ENCODE measurements at places on chromosomes 5 and 9.

DNA sequence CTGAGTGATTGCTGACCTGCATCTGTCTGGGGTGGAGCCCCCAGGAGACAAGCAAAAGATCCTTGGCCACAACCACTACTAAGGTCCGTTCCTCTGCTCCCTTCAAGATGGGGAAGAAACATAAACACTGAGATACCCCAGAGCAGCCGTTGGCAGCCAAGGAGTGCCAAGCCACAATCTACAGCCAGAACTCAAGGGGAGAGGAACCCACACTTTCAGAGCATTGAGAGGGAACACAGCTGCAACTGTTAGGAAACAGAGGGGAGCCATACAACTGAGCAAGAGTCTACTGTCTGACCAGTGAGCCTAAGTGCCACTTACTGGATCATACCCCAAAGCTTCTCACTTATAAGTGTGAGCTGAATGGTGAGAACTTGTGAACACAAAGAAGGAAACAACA, 44.6 kb upstream of the ADRB2 start:
- no peak for DNase-seq

DNA sequence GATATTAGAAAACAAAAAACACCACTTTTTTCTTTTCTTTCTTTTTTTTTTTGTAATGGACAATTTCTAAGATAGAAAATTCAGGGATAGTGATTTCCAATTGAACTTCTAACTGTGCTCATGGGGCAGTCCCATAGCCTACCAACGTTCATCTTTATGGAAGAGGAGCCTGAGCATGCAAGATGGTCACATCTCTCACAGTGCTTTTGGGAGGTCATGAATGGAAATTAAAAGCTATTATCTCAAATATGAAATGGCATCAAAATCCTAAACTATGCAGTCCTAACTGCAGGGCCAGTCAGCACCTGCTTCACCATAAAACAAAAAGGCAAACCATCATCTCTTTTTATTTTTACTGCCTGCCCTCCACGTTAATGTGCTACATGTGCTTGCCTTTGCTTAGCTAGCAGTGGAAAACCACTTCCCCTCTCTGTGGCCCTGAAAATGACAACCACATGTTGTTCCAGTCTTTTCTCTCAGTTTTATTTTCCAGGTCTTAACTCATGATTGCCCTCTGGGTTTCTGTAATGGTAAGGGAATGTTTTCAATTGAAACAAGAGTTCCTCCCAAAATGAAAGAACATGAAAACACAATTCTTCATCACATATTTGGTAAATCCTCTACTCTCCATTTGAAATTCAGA, 16.7 kb downstream of the IFNB1 start:
- peak; percentile 21 for DNase-seq

DNA sequence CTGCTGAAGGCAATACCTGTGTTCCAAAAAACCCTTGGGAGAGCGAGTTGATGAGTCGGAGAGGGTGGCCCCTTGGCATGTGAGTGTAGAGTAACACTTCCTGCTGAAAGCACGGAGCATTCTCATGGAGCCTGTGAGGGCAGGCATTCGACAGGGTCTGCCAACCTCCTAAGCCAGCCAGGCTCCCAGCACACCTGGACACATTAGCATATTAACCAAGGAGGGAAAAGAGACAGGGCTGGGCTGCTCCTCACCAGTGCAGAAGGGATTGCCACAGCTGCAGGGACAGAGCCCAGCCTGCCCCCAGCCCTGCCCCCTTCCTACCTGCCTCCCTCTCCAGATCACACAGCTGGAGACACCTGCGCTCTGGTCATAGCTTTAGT, 46.4 kb upstream of the SEMA4D start:
- no peak for DNase-seq

DNA sequence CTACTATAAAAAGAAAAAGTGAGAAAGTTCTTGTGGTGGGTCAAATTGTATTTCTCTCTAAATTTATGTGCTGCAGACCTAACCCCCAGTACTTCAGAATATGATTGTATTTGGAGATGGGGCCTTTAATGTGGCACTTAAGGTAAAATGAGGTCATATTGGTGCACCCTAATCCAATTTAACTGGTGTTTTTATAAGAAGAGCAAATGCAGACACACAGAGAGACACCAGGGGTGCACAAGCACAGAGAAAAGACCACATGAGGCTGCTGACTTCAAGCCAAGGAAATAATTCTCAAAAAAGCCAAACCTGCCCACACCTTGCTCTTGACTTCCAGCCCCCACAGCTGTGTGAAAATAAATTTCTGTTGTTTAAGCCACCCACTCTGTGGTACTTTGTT, 80.2 kb upstream of the HTR4 start:
- no peak for DNase-seq

GRCh38 chr9:124522121-124523098, 15.2 kb upstream of the NR5A1 start:
- DNase-seq: no peak

DNA sequence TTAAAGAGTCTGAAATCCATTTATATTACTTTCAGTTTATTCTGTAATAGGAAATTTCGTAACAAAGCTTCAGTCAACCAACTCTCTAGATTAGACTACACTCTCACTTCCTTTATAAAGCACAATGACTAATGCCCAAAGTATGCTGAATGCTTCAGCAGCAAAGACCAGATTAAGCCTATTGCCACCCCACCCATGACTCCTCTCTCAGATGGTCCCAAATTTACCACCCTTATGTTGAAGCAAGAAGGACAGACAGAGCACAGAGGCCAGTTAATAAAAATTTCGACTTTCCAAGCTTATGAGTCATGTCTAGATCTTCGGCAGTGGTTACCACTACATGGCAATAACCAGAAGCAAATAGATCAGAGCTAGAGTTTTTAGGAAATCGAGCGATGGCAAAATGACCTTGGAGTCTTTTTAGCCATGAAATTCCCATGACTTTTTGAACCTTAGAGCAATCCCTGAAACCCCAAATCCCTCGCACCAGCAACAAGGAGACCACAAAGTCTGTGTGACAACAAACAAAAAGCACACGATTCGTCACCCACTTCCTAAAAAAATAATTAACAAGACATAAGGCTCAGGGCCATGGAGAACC, 287.8 kb upstream of the RASA1 start:
- DNase-seq: no peak

GRCh38 chr5:6692906-6693305, 20.3 kb upstream of the TENT4A start:
- DNase-seq: no peak

- no peak for DNase-seq
These were observed 67.6 kb upstream of the RNF130 start for GRCh38 chr5:180138976-180139730.

DNA sequence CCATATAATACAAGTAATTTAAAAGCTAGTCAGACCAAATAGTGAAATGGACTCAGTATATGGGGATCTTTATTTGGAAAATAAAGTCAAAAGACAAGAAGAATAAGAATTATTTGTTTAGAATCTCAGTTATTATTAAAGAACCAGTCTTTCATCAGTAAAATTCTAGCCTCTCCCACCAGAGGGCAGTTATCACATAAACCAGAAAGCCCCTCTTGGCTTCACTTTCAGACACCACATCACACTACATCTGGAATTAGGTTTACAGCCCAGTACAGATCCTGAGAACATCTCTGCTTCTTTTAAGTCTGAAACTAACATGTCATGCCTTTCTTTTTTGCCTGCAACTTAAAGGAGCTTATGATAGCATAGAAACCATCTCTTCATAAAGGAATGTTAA, 12.2 kb upstream of the HSPB3 start:
- DNase-seq: peak; percentile 13

- DNase-seq: no peak
These were observed 796.1 kb downstream of the CDH12 start for GRCh38 chr5:22057012-22057411.

DNA sequence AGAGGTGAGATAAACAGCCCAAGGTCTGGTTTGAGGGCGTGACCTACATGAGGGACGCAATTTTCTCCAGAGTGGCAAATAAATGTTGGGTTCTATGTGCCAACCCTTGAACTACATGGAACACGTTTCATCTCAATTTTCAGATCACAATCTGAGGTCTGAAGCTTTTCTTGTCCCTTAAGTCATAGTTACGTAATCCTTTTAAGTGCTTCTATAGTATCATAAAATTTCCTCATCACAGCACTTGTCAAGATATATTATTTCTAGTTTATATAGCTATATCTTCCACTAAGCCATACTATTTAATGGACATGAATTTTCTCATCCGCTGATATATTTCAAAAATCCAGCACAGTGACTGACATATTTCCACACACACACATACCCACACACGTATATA, 53.1 kb upstream of the GRIN3A start:
- no peak for DNase-seq

- DNase-seq: no peak
These were observed 5.7 kb upstream of the TRAF1 start for GRCh38 chr9:120932086-120932823.

- no peak for DNase-seq
These were observed 180.5 kb downstream of the CNTLN start for GRCh38 chr9:17315341-17315740.

DNA sequence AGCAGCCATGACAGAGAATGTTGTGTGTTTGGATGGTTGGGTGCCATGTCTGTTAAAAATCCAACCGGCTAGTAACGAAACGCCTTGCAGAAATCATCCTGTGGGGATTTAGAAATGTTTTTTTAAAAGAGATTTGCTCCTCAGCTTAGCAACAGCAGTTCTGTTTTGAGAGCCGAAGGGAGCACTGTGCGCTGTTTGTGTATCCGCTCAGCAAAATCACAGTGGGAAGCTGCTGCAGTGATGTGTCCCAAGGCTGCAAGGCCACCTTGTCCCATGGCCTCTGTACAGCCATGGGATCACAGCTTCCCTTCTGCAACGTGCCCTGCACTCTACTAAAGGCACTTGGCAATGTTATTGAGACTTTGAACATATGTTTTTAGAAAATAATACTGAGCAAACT, 40.9 kb downstream of the TRIO start:
- DNase-seq: no peak

- DNase-seq: no peak
These were observed 15.4 kb downstream of the SLC36A3 start for GRCh38 chr5:151288180-151288579.

- DNase-seq: no peak
These were observed 188.0 kb upstream of the ADCY2 start for GRCh38 chr5:7207979-7208378.

GRCh38 chr9:107229241-107229741, 53.8 kb upstream of the RAD23B start:
- DNase-seq: no peak

GRCh38 chr5:90680921-90681563, 122.4 kb downstream of the ADGRV1 start:
- no peak for DNase-seq

DNA sequence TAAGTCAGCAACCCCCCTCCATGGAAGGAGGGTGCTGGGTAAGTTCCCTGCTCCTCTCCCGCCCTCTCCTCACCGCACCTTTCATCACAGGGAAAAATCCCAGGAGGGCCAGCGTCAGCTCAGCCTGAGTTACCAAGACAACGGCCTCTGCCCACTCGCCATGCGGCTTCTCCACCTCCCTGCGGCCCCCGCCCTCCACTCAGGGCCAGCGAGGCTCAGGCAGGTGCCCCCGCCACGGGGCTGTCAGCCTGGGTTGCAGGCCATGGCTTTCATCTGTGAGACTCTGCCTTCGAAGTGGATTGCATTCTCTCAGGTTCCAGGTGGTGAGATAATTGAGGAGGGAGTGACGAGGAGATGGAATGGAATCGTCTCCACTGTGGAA, 27.2 kb upstream of the LAMC3 start:
- no peak for DNase-seq

DNA sequence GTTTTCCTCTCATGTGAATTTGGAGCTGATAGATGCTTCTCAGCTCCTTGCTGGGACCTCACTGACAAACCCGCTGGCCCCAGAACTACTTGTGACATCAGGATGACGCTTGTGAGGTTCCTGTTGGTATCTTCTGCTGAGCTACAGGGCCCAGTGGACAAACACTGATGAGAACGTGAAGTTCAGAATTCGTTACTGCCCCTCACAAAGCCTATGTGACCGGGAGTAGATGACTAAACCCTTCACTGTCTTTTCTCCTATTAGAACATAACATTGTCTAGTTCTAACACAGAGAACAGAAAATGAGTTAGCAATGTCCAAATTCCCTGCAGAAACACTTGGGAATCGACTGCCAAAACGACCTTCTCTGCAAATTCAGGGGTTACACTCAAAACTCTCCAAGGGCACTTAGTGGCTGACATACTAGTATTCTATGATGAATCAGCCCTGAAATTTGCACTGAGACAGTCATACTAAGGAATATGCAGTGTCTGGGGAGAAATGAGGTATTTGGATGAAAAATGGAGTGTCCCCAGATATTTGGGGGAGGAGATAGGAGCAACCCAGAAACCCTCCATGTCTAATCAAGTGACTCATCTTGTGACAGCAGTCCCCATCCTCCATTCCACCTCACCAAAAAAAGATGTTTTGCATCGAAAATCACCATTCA, 143.2 kb upstream of the TRIM32 start:
- DNase-seq: no peak

- DNase-seq: no peak
These were observed 14.5 kb downstream of the PALM2AKAP2 start for GRCh38 chr9:109794361-109795012.

DNA sequence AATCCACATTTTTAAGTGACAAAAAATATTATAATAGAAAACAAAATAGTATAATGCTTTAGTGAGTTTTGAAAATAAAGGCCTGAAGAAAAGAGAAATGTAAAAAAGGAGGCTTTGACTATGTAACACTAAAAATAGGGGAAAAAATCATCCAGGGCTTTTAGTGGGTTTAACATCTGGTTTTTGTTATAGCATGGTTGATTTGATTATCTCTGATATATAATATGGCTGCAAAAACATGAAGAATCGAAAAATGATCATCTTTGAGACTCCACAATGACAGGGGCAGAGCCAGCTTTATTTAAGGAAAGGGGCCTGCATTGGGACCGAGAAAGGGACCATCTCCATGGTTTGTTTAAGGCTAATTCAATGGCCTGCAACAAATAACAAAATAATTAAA, 393.8 kb downstream of the PLK2 start:
- no peak for DNase-seq

DNA sequence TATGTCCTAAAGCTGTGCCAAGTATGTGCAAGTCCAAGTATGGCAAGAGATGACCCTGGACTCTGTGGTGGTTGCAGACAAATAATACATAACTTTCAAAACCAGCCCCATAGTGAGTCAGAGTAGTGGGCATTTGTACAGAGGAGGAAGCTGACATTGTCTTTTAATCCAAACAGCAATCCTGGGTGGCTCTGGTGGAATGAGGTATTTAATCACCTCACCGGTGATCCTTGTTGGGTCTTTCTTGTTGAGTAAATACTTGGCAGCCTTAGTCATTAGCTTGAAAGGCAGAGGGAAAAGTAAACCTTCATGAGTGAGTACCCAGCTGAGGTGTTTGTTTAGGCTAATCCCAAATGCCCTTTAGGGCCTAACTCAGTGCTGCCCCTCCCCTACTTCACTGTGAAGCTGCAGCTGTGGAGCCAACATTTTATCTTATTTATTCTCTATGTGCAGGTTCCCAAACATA, 148.7 kb upstream of the SLC12A2 start:
- no peak for DNase-seq

GRCh38 chr9:138071731-138072130, 194.1 kb downstream of the CACNA1B start:
- DNase-seq: no peak

- DNase-seq: no peak
These were observed 16.3 kb downstream of the IL5 start for GRCh38 chr5:132526974-132527564.
